ENCODE measurements at places on chromosomes 1 and 21.

GRCh38 chr1:9350013-9350908 lies 57.6 kb downstream of the SPSB1 start:
- DNase-seq = no peak

DNA sequence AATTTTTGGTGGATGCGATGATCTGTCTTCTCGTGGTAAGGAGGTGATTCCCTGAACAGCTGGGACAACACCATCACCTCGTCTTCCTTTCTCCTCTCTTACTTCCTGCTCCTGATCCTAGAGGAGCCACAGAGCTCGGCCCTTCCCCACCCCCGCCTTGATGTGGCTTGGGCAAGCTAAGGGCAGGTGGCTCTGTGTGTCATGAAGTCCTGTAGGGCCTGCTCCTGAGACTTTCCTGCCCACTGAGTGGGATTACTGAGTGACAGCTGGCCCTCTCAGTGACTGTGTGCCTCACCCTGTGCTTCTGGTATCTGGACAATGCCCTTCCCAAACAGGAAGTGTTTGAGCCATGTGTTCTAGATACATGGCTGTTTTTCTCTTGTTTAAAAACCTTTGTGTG lies 153.0 kb downstream of the KCNJ6 start:
- DNase-seq = no peak

GRCh38 chr1:221743416-221744208 lies 1.7 kb upstream of the DUSP10 start:
- DNase-seq = no peak

DNA sequence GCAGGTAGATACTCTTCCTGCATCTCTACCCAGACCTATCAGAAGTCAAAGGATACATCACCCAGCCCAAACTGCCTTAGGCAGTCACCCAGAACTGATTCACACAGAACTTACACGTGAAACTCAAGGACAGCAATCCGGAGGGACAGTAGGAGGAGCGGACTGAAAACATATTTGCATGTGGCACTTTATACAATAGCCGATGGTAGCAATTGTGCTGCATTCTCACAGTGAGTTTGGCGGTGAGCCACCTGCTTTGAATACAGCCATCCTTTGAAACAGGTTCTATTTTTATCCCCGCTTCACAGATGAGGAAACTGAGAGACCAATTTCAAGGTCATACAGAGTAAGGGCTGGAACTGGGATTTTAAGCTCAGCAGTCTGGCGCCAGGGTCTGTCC lies 69.5 kb downstream of the EDEM3 start:
- DNase-seq = no peak

DNA sequence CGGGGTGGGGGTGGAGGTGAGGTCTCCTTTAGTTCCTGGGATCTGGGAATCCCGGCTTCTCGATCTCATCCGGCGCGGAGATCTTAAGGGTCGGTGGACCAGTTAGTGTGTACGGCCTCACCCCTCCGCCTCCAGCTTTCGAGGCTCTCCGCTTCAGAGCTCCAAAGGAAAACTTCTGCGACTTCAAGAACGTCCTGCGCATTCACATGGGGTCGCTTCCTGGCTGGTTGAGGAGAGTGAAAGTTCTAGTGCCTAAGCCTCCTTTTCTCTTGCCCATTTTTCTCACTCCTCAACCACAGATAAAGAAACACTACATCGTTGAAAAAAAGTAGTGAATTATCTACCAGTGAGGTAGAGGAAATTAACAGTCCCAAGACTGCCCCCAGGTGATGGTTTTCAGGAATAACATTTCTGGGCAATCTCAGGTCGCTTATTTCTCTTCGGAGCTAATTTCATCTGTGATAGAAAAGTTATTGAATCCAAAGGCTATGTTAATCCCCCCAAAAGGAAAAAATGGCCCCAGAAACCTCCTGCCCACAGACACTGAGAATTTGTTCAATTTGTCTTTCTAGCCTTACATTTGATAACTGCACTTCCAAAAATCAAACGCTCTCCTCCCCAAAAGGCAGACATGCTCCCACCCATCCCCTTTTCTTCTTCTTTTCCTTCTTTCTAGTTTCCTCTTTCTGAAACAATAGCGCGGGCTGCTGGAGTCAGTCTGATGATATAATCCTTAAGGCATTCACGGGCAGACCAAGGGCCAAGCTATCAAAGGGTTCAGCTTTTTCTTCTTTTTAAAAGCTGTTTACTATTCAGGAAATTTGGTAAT lies 20.6 kb upstream of the TBX15 start:
- peak; percentile 39 for DNase-seq

- no peak for DNase-seq
Observed at GRCh38 chr1:69648486-69648885, 80.8 kb downstream of the LRRC7 start.

DNA sequence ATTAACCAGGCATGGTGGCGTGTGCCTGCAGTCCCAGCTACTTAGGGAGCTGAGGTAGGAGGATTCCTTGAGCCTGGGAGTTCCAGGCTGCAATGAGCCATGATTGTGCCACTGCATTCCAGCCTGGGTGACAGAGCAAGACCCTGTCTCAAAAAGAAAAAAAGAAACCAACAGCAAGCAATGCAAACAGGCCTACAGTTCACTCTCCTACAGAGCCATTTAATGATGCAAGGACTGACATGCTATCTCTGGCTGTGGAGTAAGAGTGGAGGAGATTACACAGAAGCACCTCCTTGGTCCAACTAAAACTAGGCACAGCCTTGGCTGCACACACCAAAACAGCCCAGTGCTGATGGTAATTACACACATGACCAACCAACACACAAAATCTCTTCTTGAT lies 127.5 kb upstream of the SOD1 start:
- DNase-seq = no peak

- DNase-seq = no peak
Observed at GRCh38 chr1:103948526-103948925, 198.8 kb downstream of the AMY1C start.

Data from iPS-NIHi11 (cell line).